Chondrocyte (in vitro differentiated cells): ENCODE measurements at places on chromosomes 5 and 9. TPM values are rescaled to one million over a fixed set of nuclear protein-coding genes. Genes with fewer than 3 reads are reported as not detected.
A peak's percentile ranks its signal among the peaks of the same experiment; 100 is the strongest.

GRCh38 chr5:58810086-58810485 lies 227.2 kb downstream of the RAB3C start:
- no peak overlapping the region for H3K27ac ChIP-seq
- no peaks in the 10 kb centered on the region for H3K4me1 ChIP-seq
- H3K27me3 ChIP-seq, result peaks cover 6% of the 10 kb centered on the region
- H3K36me3 ChIP-seq, result no peaks in the 10 kb centered on the region
- no peak for DNase-seq
- no peak overlapping the region for H3K4me3 ChIP-seq

- H3K4me3 ChIP-seq, result peak overlapping the region; percentile 77
- DNase-seq, result no peak
- H3K27ac ChIP-seq, result peak overlapping the region; percentile 61
- peaks cover 9% of the 10 kb centered on the region for H3K4me1 ChIP-seq
- H3K36me3 ChIP-seq, result peaks cover 10% of the 10 kb centered on the region
Observed at GRCh38 chr9:137589441-137590122, 730 bp downstream of the ZMYND19 start.

The PCA3 gene
- not detected in 3 replicates for total RNA-seq

DNA sequence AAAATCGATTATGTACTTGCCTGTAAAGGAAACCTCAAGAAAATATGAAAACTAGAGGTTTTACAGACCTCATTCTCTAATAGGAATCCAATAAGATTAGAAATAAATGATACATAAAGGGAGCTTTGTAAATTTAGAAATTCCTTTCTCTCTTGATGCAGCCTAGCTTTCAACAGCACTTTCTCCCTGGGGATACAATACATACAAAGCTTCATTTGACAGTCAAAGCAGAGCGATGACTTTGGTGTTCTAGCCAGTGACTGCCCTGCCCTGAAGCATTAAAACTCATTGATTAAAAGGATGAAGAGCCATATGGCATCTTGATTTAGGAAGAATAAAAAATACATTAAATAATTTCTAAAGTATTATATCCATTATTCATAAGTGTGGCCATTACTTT lies 46.3 kb upstream of the GLIS3 start:
- no peak overlapping the region for H3K27ac ChIP-seq
- H3K36me3 ChIP-seq, result no peaks in the 10 kb centered on the region
- H3K4me1 ChIP-seq, result no peaks in the 10 kb centered on the region
- no peaks in the 10 kb centered on the region for H3K27me3 ChIP-seq
- H3K4me3 ChIP-seq, result no peak overlapping the region

- H3K4me3 ChIP-seq, result no peak overlapping the region
- DNase-seq, result no peak
- no peaks in the 10 kb centered on the region for H3K36me3 ChIP-seq
- H3K27me3 ChIP-seq, result no peaks in the 10 kb centered on the region
- peaks cover 13% of the 10 kb centered on the region for H3K4me1 ChIP-seq
Observed at GRCh38 chr9:27427272-27427643, 96.8 kb upstream of the IFNK start.

DNA sequence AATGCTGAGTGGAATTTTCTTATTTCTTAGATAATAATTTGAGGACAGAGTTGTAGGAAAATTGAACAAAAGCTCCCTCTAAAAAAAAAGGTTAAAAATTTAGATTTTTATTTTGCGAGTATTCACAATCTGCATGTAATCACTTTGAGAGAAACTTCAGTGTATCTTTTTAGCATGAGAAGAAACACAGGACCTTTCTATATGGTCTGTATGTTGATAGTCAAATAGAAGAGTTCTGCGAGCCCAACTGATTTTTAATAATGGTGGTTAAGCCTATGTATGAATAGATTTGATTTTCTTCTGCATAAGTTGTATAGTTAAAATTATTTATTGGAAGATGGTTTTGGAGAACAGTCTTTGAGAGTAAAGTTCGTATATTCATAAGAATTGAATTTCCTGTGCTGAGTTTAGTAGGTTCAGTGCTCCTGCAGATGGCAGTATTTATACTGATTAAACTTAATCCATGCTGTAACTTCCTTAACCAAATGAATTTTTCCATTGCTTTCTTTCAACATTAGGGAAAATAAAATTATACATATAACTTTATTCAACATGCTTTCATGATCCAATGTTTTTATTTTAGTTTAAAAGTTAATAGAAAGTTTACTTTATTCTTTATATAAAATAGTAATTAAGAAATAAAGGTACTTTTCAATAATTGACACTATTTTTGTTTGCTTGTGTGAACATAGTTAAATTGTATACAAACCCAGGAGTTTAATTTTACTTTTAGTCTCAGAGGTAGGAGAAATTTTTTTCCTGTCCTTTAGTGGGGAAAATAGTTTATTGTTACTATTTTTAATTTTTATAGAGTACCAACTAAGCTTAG lies 19.6 kb downstream of the TCERG1 start:
- H3K27ac ChIP-seq, result peak overlapping the region; percentile 55
- H3K4me1 ChIP-seq, result peaks cover 12% of the 10 kb centered on the region
- H3K4me3 ChIP-seq, result no peak overlapping the region
- DNase-seq, result no peak
- peaks cover 20% of the 10 kb centered on the region for H3K36me3 ChIP-seq
- H3K27me3 ChIP-seq, result no peaks in the 10 kb centered on the region

GRCh38 chr5:1280177-1281037 lies 14.5 kb downstream of the TERT start:
- peak; percentile 88 for DNase-seq
- H3K27ac ChIP-seq, result no peak overlapping the region
- no peak overlapping the region for H3K4me3 ChIP-seq
- no peaks in the 10 kb centered on the region for H3K36me3 ChIP-seq

DNA sequence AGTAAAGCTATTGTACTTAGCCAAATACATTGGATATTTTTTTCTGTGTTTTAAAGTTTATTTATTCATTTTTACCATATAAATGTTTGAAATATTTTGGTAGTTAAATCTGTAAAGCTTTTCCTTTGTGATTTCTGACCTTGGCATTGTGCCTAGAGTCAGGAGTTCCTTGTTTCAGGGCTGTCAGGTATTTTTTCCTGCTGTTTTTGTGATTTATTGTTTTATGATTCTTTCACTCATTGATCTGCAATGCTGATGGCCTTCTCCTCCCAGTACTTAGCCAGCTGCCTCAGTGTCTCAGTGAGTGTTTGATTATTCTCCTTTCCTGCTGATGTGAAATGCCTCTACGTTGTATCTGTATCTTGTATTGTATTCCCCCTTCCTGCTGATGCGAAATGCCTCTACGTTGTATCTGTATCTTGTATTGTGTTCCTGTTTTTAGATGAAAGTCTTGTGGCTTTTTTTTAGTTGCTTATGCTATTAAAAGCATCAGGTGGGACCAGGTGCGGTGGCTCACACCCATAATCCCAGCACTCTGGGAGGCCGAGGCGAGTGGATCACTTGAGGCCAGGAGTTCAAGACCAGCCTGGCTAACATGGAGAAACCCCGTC lies 61.0 kb downstream of the EHMT1 start:
- peak; percentile 14 for DNase-seq
- no peak overlapping the region for H3K4me3 ChIP-seq
- peaks cover 28% of the 10 kb centered on the region for H3K4me1 ChIP-seq
- H3K27ac ChIP-seq, result no peak overlapping the region
- peaks cover 1% of the 10 kb centered on the region for H3K36me3 ChIP-seq
- no peaks in the 10 kb centered on the region for H3K27me3 ChIP-seq

The GMCL2 gene
- total RNA-seq, result not detected in 3 replicates

DNA sequence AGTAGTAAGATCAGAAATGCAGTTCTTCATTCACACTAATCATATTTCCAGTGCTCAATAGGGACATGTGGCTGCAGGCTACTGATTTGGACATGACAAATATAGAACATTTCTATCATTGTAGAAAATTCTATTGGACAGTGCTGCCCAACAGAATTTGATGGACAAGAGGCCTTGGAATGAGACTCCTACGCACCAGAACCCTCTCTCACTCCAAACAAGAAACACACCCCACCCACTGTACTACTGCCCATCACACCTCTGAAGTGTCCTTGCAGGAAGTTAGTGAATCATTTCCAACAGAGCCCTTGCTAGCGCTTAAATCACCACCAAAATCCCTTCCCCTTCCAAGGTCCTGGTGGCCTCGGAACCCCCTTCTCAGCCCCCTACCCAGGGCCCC lies 66.5 kb downstream of the ROR2 start:
- no peaks in the 10 kb centered on the region for H3K27me3 ChIP-seq
- DNase-seq, result no peak
- H3K36me3 ChIP-seq, result no peaks in the 10 kb centered on the region
- no peak overlapping the region for H3K4me3 ChIP-seq

GRCh38 chr5:43683884-43684471 lies 81.0 kb downstream of the NNT start:
- peak overlapping the region; percentile 23 for H3K27ac ChIP-seq
- peaks cover 27% of the 10 kb centered on the region for H3K4me1 ChIP-seq
- no peaks in the 10 kb centered on the region for H3K27me3 ChIP-seq
- peaks cover 5% of the 10 kb centered on the region for H3K36me3 ChIP-seq

DNA sequence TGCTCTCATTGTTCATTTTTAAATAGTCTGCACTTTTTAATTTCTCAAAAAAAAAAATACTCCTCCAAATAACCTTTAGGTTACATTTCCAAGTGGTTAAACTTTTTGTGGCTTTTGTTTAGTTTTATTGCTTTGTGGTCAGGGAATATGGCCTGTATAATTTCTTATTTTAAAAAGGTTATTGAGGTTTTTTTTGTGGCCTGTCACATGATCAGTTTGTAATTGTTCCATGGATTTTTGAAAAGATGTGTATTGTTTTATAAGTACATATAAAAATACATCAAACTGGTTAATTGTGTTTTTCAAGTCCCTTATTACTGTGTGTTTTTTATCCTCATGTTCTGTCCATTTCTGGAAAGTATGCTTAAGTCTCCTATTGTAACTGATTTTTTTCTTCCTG lies 64.0 kb downstream of the ZNF618 start:
- peak overlapping the region; percentile 65 for H3K27ac ChIP-seq
- H3K27me3 ChIP-seq, result no peaks in the 10 kb centered on the region
- DNase-seq, result no peak
- no peak overlapping the region for H3K4me3 ChIP-seq
- H3K36me3 ChIP-seq, result peaks cover 11% of the 10 kb centered on the region

- peaks cover 4% of the 10 kb centered on the region for H3K4me1 ChIP-seq
- DNase-seq, result no peak
Observed at GRCh38 chr5:133123297-133123696, 71.5 kb downstream of the HSPA4 start.

- DNase-seq, result no peak
- H3K27me3 ChIP-seq, result no peaks in the 10 kb centered on the region
- H3K36me3 ChIP-seq, result no peaks in the 10 kb centered on the region
- no peak overlapping the region for H3K4me3 ChIP-seq
Observed at GRCh38 chr5:168188182-168188581, 103.3 kb upstream of the WWC1 start.

The CMYA5 gene
- total RNA-seq, result 0.36 to 0.60 TPM (median 0.58 TPM) in 3 replicates

DNA sequence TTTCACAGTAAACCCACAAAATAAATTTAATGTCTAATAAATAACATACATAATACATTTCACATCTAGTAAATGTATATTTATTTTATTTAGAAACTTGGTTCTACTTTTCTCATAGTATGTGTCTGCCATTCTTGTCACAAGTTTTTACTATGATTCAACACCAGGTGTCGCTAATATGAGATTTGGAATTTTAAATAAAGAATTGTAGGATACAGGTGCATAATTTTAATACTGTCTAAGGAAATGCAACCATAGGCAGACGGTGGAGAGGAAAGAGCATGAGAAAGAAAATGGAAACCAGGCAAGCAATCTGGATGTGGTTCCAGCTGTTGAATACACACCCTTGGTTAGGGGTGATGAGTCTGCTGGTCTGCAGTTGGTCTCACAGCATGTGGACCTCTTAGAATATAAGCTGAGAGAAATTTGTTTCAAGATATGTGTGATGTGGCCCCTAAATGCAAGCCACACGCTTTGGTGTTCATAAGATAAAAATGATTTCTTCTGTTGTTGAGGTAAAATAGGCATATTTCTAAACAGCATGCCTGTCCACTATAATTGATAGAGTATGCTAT lies 114.7 kb upstream of the TXNDC8 start:
- H3K4me1 ChIP-seq, result no peaks in the 10 kb centered on the region
- H3K27me3 ChIP-seq, result no peaks in the 10 kb centered on the region
- no peak overlapping the region for H3K27ac ChIP-seq
- no peaks in the 10 kb centered on the region for H3K36me3 ChIP-seq
- no peak overlapping the region for H3K4me3 ChIP-seq

- no peaks in the 10 kb centered on the region for H3K36me3 ChIP-seq
- H3K4me1 ChIP-seq, result peaks cover 11% of the 10 kb centered on the region
- H3K27me3 ChIP-seq, result no peaks in the 10 kb centered on the region
- no peak overlapping the region for H3K27ac ChIP-seq
- DNase-seq, result no peak
Observed at GRCh38 chr5:60350794-60351193, 349.2 kb downstream of the DEPDC1B start.

DNA sequence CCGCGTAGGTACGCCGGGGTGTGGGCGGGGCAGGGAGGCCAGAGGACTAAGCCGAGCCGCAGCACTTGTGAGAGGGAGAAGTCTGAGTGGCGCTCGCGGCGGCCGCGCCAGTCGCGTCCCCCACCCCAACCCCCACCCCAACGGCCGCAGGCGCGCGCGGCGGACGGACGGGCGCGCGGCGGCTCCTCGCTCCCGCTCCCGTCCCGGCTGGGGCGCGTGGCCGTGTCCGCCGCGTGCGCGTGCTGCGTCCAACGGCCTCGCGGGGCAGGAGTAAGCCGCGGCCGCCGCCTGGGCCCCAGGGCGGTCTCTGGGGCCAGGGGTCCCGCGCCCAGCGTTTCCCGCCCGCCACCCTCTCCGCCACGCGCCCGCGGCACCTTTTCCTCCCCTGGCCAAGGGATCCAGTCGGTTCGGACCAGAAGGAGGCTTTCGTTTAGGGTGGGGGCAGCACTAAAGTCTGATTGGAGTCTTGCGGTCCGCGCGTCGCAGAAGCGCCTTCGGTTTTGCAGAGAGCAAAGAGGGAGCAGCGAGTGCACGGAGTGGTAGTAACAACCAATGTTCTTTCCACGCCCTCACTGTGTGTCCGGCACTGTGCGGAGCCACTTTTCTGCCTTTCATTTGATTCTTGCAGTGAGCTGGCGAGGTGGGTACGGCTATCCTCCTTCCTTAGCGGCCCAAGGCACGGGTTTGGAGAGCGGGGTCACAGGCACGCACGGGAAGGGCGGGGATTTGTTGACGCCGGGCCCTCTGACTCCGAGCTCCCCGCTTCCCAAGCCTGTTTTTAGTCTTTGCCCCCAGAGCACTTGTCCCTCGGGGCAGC lies 483 bp downstream of the G3BP1 start:
- peak overlapping the region; percentile 87 for H3K4me3 ChIP-seq
- no peaks in the 10 kb centered on the region for H3K27me3 ChIP-seq
- no peak for DNase-seq
- peaks cover 43% of the 10 kb centered on the region for H3K4me1 ChIP-seq
- H3K36me3 ChIP-seq, result peaks cover 1% of the 10 kb centered on the region
- peak overlapping the region; percentile 89 for H3K27ac ChIP-seq

- H3K4me1 ChIP-seq, result peaks cover 10% of the 10 kb centered on the region
- no peak for DNase-seq
- no peaks in the 10 kb centered on the region for H3K27me3 ChIP-seq
- no peak overlapping the region for H3K27ac ChIP-seq
- H3K36me3 ChIP-seq, result peaks cover 40% of the 10 kb centered on the region
Observed at GRCh38 chr9:132627106-132627505, 42.7 kb downstream of the DDX31 start.

- peaks cover 4% of the 10 kb centered on the region for H3K27me3 ChIP-seq
- DNase-seq, result no peak
- H3K36me3 ChIP-seq, result no peaks in the 10 kb centered on the region
Observed at GRCh38 chr9:137057545-137057944, 3.7 kb upstream of the ENTPD2 start.
